Hematopoietic multipotent progenitor cell treated with erythropoietin and hydrocortisone succinate and interleukin-3 and kit ligand, for 8 days (in vitro differentiated cells): ENCODE measurements at places on chromosomes 13 and 19.

DNA sequence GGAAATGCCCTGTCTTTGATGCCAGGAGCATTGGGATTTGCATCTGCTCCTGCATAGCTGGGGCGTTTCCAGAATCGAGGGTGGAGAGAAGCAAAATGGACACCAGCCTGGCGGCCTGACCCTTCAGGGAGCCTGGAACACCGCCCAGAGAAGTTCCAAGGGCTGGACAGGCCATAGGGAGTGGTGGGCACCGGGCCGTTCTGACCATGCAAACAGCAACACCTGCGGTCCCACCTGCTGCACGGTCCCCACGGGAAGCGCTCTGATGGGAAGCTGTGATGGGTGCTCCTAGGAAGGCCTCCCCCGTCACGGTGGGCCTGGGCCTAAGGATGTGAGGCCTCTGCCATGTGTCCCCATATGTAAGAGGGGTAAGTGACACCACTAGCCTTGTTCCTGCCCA, 34.2 kb upstream of the ANKRD10 start:
- no peak for DNase-seq

DNA sequence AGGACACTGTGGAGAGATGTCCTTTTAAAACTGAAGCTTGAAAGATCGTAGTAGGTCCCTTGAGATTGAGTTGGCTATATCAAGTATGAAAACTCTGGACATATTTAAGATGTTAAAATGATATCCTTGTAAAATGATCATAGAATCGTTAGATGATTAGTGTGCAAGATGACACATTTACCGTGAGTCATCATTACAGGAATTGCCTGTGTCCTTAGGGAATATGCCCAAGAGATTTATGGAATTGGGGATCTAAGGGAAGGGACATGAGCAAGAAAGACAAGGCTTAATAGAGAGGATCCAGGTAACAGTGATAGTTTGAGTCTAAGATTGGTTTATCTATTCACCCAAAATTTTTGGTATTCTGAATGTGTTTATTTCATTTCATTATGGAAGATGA, 233.7 kb downstream of the GPC5 start:
- no peak for DNase-seq

- DNase-seq: no peak
Measured at GRCh38 chr13:45364876-45365557, 24.0 kb upstream of the TPT1 start.

DNA sequence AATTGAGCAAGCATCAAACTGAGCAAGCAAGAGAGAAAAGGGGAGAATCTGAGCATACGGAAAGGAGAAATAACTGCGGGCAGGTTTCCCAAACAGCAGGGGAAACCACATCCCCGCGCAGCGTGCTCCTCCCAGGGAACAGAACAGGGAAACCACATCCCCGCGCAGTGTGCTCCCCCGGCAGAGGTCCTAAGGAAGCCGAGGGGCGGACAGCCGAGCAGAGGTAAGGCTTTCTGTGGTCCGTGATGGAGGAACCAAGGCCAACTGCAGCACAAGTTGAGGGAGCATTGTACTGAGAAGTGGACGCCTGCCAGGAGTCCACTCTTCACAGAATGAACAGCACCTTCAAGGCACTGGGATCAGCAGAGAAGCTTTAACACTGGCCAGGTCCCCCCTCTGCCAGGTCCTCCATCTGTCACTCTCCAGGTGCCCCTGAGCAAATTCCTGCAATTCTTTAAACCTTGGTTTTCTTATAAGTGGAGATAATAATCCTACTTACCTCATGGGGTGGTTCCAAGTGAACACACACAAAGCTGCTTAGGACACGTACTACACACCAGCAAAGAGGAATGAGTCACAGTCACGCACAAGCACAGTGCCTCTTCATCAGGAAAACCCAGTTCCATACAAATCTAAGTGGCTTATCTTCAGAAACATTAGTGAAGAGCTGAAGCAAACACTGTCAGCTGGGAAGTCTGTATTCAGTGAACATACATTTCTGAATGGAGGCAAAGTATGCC, 23.0 kb upstream of the LAMP1 start:
- peak; percentile 32 for DNase-seq

- DNase-seq: no peak
Measured at GRCh38 chr13:51666374-51666773, 82.1 kb downstream of the WDFY2 start.

- DNase-seq: no peak
Measured at GRCh38 chr19:14203177-14203576, 2.8 kb downstream of the ADGRL1 start.

- DNase-seq: peak; percentile 57
Measured at GRCh38 chr13:23876265-23876664, 12.9 kb downstream of the MIPEP start.

DNA sequence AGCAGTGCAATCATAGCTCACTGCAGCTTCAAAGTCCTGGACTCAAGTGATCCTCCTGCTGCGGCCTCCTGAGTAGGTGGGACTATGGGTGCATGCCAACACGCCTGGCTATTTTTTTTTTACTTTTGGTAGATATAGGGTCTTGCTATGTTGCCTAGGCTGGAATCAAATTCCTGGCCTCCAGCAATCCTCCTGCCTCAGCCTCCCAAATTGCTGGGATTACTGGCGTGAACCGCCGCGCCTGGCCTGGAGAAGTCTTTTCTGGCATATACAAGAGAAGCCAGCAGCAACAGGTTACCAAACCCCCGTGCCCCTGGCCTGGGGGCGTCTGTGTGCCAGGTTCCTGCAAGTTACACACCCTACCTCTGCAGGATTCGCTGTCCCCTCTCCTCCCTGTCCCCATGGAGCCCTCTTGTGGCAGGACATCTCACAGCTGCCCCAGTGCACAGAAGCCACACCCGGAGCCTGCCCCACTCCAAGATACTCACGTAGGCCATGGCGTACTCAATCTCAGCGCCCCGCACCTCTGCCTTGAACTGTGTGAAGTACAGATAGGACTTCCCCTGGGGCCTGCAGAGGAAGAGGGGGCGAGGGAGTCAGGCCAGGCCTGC, 9.9 kb downstream of the MYDGF start:
- DNase-seq: peak; percentile 76

- DNase-seq: no peak
Measured at GRCh38 chr13:20291675-20292074, 59.6 kb upstream of the GJB6 start.

GRCh38 chr13:100338275-100338674, 249.4 kb downstream of the PCCA start:
- DNase-seq: no peak

- DNase-seq: no peak
Measured at GRCh38 chr13:51801631-51802099, 2.3 kb downstream of the DHRS12 start.

GRCh38 chr13:73177916-73178565, 119.2 kb downstream of the KLF5 start:
- no peak for DNase-seq

DNA sequence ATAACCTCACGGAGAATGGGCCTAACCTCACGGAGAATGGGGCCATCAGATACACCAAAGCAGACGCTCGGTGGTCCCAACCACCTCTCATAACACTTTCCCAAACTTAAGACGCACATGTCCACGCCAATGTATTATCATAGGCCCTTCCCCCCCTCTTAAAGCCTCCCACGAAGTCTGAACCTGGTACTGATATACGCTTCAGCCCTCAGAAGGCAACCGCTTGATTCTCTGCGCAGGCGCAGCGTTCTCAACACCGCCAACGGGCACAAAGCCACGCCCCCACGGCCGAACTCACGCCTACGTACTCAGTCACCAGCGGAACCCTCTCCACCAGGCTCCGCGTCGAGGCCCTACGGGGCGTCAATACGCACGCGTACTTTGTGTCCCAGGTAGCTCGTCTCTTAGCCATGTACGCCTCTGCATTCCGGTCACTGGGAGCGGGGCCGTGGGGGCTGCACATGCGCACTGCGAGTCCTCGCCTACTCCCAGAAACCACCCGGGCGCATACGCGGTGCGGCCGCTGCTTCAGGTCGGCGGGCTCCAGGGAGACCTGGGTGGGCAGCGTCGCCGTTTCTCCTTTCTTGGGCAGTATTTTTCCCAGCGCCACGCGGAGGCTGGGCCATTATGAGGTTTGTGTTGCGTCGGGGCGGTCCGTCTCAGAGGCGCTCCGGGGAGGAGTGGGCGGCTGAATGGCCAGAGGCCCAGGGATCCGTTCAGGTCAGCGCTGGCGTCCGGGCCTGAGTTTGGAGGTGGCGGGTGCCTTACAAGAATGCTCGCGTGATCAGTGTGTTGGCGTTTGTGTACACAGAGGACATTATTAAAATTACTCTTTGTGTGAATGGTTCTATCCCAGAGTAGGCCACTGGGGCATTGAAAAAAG, 25.3 kb downstream of the ZNF582 start:
- DNase-seq: peak; percentile 95

GRCh38 chr19:49856574-49857021, 5.6 kb downstream of the PTOV1 start:
- no peak for DNase-seq

DNA sequence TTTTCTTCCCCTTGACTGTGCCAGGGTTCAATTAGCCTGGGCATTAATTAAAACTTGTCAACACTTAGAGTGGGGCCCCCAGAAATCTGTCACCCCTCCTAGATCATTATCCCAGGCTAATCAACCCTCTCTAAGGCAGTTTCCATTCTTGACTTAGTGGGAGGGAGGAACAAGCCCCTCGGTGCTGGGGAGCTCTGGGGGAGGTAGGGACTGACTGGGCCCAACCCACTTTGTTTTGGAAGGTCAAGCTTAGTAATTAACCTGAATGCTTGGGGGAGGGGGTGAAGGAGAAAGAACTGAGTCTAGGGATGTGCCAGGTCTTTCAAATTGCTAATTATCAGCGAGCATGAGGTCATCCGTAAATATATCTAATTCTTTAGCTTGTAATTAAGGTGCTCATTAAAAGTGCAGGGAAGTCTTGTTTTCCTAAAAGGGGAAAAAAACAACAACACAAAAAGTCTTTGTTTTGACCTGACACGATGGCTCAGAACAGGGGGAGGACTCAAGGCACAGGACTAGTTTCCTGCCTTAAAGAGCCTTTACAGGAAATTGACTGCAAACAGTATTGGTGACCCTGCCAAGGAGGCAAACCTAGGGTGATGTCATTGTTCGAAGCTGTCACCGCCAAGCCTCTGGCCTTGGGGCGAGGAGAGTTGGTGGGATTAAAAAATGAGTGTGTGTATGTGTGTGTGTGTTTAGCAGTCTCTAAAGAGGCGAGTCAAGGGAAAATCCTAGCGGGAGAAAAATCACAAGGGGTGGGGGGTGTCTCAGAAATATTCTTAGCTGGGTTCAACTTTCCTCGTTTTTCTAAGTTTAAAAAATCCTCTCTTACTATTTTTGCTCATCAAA, 19.4 kb downstream of the ACTN4 start:
- DNase-seq: peak; percentile 61

- DNase-seq: no peak
Measured at GRCh38 chr13:73883162-73883561, 251.0 kb downstream of the KLF12 start.

- DNase-seq: peak; percentile 42
Measured at GRCh38 chr13:27450921-27451471, 632 bp upstream of the MTIF3 start.

- no peak for DNase-seq
Measured at GRCh38 chr13:75411924-75412537, 69.9 kb downstream of the TBC1D4 start.

GRCh38 chr19:16375157-16375935, 50.7 kb downstream of the KLF2 start:
- no peak for DNase-seq

DNA sequence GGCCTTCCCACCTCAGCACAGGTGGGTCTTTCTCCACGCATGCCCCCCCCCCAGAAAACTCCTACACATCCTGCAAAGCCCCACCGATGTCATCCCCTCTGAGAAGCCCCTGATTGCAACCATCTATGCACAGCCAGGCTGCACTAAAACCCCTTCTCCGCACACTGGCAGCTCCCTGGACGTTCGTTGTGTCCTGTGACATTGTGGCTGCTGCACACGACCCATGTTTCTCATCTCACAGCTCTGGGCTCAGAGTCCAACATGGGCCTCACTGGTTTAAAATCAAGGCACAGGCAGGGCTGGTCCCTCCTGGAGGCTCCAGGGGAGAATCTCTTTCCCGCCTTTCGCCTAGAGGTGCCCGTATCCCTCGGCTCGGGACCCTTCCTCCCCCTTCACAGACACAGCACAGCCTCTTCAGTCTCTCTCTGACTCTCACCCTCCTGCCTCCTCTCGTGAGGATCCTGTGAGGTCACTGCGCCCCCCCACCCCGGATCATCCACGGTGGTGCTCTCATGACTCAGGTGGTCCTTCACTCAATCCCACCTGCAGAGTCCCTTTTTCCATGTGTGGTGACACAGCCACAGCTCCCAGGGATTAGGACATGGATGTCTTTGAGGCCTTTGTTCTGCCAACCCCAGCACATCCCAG, 71.2 kb downstream of the GADD45B start:
- no peak for DNase-seq

- no peak for DNase-seq
Measured at GRCh38 chr13:98535501-98536354, 41.2 kb downstream of the STK24 start.

DNA sequence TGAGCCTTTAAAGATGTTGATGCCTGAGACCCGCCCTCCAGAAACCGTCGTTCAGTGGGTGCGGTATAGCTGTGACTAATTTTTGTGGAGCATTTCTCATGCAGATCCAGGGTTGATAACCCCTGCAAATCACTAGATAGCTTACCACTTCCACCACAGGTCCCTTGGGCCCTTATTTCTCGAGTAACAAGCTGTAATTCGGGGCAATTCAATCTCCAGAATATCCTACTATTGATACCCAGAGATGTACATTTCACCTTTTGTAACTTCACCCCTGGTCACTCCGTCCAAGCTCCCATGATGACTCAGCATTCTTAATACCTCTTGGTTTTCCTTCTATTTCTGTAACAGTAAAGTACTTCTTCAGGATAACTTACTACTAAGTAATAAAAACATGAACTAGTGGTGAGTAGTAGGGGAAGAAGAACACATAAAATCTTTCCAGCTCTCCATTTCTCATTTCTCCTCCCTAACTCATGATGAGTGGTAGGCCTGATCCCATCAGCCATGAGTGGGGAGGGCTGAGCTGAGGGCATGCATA, 71.9 kb upstream of the UBL3 start:
- no peak for DNase-seq

DNA sequence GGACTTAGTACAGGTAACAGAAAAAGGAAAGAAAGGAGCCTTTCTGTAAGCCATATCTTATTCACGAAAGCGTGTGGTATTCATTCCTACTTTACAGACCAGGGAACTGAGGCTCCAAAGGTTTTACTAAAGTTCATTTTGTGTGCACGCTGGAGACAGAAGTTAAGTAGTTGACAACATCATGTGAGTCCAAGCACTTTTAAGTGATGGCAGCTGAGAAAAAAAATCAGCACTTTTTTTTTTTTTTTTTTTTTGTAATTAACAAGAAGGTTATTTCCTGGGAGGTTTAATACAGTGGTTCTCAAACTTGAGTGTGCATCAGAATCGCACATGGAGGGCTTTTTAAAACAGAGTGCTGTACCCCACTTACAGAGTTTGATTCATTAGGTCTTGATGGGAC, 2.0 kb downstream of the DNAJC3 start:
- no peak for DNase-seq

GRCh38 chr13:57624565-57625435, 6.7 kb upstream of the PCDH17 start:
- DNase-seq: peak; percentile 59

- DNase-seq: no peak
Measured at GRCh38 chr13:113145911-113146598, 12.4 kb upstream of the PROZ start.
